Right cardiac atrium (tissue), 5 donors: ENCODE measurements at places on chromosomes 1 and 21.
A peak's percentile ranks its signal among the peaks of the same experiment; 100 is the strongest.

- DNase-seq, result no peak
Measured at GRCh38 chr1:9877962-9878361, 32.1 kb downstream of the CTNNBIP1 start.

DNA sequence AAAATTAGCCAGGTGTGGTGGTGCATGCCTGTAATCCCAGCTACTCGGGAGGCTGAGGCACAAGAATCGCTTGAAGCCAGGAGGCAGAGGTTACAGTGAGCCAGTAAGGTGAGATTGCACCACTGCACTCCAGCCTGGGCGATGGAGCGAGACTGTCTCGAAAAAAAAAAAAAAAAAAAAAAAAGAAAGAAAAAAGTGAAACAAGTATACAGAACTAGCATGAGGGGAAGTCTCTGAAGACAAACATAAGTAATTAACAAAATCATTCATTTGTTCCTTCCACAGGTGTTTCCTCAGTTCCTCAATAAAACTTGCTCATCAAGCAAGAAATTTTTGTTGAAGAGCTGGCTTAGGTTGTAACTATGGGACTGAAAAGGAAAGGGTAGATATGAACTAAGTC lies 52.2 kb upstream of the CNN3 start:
- no peak for DNase-seq

- DNase-seq, result peak; percentile 55
Measured at GRCh38 chr1:34918977-34919561, 10.4 kb downstream of the DLGAP3 start.

GRCh38 chr21:29671728-29672127 lies 268.1 kb downstream of the GRIK1 start:
- DNase-seq, result no peak

DNA sequence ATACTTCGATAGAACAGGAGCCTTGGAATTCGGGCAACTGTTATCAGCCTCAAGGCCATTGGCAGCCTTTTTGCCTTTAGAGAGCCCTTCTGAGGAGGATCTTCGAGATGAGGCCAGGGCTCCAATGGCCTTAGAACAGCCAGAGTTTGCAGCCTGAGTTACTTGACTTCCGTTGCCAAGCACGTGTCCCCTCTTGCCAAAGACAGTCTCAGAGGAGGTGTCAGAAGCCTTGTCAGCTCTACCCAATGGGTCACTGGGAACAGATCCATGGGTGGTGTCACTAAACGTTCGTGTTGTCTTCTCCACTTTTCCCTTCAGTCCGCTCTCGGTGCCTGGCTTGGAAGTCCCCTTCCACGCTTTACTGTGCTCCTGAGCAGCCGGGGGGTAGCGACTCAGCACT lies 73.2 kb downstream of the KDM1A start:
- DNase-seq, result peak; percentile 33

DNA sequence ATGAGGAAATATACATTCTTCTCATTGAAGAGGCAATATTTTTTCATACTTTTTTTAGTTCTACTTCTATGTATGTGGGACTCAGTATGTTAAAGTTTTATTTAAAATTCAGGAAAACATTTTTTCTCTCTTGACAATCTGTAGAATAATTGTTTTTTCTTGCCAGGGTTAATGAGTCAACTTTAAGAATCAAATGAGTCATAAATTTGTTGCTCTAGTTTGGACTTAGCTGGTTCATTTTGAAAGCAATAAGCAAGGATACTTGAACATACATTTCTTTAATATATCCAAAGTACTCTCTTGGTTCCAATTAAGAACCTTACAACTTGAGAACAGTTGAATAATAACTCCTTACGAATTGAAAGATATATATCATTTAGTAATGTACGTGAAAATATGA lies 1145.3 kb upstream of the B3GALT2 start:
- no peak for DNase-seq

DNA sequence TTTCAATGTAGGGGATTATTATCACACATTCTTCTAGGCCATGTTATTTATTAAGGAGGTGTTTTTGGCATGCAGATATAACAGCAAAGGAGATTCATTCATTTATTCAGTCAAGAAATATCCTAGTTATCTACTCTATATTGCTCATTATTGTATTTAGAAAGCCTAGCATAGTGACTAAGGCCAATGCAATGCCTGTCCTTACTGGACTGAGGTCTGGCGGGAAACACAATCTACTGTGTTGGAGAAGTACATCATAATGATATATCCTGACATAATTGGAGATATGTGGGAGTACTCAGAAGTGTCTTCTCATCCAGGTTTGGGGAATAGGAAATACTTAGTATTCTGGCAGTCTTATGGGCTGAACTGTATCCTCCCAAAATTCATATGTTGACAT lies 421.5 kb upstream of the USP24 start:
- DNase-seq, result no peak

DNA sequence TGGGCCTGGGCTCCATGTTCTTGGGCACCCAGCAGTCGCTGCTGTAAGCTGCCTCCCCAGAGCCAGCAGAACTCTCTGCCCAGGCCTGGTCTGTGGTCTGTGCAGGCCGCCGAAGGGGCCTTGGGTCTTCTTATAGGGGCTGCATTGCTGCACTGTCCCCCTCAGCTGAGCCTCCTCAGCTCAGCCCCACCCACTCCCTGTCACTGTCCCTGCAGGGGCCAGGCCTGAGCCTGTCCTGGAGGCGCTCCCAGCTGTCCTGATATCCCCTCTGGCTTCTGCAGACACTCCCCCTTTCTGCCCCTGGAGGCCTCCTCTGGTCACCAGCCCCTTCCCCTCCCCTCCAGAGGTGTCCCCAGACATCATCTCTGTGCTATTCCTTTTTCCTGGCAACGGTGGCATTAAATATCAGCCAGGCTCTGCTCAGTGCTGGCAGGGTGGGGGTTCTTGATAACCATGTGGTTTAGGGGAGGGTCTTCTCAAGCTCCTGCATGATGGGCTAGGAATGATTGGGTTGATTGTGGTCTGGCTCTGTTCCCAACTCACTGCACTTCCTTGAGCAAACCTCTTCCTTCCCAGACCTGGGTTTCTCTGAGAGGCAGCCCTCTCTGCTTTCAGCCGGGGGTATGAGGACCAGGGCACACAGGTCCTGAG lies 3.7 kb upstream of the FOXO6 start:
- peak; percentile 49 for DNase-seq

DNA sequence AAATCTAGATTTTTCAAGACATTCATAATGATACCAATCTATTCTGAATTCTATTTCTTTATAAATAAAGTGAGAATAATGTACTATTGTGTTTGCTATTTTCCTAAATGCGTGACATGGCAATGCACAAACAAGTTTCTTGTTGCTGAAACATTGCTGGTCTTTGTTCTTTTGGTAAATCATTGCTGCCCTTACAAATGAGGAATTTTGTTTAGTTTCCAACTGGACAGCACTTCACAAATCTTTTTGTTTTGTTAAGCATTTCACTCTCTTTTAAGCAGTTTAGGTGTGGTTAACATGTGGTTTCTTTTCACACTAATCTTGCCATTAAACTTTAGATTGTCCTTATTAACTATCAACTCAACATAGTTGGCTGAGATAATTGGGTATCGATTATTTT lies 94.6 kb downstream of the LRRC7 start:
- no peak for DNase-seq

DNA sequence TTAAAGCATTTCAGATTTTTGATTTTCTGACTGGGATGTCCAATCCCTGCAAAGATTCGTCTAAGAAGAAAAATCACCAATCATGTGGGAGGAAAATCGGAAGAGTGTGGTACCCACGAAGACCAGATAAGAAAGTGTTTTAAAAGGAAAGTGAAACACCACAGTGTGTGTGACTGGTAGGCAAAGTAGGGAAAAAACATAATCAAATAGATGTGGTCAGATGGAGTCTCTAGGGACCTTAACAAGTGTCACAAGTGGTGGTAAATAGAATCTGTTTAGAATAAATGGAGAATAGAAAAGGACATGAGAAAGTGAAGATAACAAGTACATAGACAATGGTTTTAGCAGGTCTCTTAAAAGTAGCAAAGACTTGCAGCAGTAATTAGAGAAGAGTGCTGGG lies 154.6 kb downstream of the SLC30A10 start:
- no peak for DNase-seq

DNA sequence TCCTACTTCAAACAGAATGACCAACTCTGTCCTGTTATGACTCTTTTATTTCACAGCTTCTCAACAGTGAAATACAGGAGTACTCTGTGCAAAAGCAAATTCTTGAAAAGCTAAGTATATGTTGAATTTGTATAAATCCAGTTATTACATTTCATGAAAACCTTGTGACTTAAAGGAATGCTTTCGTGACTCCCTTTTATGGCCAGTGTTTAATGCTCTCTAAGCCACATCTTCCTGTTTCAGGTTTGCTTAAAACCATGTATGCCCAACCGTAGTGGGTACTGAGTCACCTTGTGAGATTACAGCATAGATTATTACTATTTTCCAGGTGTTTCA lies 40.2 kb upstream of the KIF1B start:
- no peak for DNase-seq
